Stimulated activated memory B cell treated with anti-CD40 and anti-IgM and Interleukin-4, amounts not matched to agents 10 μg/mL and 1 μg/mL and 100 μg/mL, for 72 hours (primary cell): ENCODE measurements at places on chromosomes 11 and 22.
A peak's percentile ranks its signal among the peaks of the same experiment; 100 is the strongest.

GRCh38 chr11:3156661-3157311, 8.3 kb downstream of the OSBPL5 start:
- no peak for ATAC-seq

DNA sequence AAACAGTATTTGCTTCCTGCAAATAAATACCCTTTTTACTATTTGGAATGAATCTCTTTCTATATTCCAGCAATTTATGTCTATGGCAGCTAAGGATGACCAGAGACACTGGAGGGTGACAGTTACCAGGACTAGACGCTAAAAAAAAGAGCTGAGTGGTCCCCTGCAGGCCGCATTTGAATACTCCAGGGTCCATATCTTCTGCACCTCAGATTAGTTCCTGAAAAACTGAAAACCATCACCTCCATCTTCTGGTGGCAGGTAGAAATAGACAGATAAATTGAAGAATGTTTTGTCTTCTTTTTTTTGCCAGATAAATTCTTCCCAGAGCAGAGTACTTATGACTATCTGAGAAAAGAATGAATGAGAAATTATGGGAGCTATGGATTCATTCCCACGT, 145.6 kb downstream of the CSNK2A3 start:
- no peak for ATAC-seq

- ATAC-seq: peak; percentile 79
Observed at GRCh38 chr11:120303004-120303637, 22.0 kb upstream of the TLCD5 start.

DNA sequence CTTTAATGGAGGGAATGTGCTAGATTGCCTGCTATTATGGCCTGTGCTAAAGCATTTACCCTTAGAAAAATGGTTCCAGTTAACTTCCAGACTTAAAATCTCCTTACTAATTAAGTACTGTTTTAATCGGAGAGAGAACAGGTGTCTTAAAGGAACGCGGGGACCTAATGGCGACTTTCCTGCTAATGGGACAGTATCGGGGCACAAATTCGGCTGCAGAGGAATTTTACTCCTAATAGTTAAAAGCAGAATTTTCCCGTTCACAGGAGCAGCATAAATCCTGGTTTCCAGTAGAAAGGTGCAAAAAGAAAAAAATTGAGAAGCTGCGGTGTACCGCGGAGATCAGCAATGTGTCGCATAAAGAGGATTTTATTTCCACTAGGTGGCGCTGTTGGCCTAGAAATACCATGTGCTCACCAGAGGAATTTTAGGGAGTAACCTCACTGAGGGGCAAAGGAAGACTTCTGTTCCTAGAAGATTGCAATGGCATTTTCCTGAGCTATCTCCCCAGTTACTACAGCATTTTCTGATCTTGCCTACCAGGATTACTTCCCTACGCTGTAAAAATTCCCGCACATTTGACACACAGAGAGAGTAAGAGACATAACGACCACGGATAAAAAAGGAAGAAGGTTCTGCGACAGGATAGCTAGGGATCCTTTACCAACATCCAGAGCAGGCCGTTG, 44.5 kb downstream of the ZNF280B start:
- no peak for ATAC-seq

GRCh38 chr11:126862664-126863243, 137.8 kb downstream of the KIRREL3 start:
- ATAC-seq: no peak

- no peak for ATAC-seq
Observed at GRCh38 chr11:125365196-125365931, 130.7 kb downstream of the FEZ1 start.

DNA sequence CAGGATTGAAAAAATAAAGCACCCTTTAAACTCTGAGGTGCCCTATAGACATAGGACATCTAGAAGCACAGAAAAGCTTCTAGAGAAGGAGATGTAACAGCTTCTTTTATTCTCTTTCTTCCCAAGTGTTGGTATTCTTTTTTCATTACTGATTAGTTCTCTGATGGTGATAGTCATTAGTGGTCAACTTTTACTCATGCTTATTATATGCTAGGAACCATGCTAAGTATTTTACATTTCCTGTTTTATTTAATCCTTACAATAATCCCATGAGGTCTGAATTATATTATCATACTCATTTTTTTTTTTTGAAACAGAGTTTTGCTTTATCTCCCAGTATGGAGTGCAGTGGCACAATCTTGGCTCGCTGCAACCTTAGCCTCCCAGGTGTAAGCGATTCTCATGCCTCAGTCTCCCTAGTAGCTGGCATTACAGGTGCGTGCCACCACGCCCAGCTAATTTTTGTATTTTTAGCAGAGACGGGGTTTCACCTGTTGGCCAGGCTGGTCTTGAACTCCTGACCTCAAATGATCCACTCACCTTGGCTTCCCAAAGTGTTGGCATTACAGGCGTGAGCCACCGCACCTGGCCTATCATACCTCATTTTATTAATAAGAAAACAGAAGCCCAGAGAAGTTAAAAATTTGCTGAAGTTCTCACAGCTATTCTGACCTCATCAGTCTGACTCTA, 3.0 kb downstream of the C11orf52 start:
- no peak for ATAC-seq

DNA sequence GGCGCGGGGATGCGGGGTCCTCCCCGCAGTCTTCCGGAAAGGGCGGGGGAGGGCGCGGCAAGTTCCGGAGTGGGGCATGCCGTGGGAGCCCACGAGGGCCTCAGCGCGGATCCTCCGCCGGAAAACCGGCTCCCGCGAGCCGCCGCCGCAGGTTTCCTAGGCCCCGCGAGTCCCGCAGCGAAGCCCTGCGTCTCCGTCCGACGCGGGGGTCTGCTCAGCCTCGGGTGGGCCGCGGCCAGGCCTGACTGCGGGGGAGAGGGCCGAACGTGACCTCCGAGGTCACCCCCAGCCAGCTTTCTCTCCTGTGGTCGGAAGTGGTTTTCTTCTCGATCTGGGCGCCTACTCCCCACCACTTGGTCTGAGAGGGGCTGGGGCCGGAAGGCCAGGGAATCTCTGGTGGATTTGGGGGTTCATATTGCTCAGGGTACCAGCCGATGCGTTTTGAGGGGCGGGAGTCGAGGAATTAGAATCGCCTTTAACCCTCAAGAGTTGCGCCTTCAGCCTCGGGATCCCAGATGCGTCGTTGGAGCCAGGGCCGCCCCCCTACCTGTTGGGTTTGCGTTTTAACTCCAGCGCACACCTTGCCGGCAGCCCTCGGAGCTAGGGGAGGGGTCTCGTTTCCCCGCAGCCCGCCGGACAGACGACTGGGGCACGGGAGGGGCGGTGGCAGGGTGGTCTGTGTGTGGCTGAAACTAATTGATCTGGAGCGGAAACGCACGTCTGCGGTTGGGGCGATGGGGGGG, 3.6 kb upstream of the CCND1 start:
- no peak for ATAC-seq

- ATAC-seq: no peak
Observed at GRCh38 chr11:60810569-60810968, 25.4 kb downstream of the MS4A10 start.

GRCh38 chr11:13008061-13008435, 1.1 kb upstream of the RASSF10 start:
- ATAC-seq: no peak

DNA sequence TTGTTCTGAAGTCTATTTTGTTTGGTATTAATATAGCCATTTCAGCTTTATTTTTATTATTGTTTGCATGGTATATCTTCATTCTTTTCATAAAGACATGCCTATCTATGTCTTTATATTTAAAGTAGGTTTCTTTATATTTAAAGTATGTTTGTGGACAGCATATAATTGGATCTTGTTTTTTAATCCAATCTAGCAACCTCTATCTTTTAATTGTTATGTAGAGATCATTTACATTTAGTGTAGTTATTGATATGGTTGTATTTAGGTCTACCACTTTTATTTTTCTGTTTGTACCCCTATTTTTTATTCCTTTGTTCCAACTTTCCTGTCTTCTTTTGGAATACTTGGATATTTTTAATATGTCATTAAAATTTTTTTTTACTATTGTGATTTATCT, 13.8 kb downstream of the TPBGL start:
- ATAC-seq: no peak

DNA sequence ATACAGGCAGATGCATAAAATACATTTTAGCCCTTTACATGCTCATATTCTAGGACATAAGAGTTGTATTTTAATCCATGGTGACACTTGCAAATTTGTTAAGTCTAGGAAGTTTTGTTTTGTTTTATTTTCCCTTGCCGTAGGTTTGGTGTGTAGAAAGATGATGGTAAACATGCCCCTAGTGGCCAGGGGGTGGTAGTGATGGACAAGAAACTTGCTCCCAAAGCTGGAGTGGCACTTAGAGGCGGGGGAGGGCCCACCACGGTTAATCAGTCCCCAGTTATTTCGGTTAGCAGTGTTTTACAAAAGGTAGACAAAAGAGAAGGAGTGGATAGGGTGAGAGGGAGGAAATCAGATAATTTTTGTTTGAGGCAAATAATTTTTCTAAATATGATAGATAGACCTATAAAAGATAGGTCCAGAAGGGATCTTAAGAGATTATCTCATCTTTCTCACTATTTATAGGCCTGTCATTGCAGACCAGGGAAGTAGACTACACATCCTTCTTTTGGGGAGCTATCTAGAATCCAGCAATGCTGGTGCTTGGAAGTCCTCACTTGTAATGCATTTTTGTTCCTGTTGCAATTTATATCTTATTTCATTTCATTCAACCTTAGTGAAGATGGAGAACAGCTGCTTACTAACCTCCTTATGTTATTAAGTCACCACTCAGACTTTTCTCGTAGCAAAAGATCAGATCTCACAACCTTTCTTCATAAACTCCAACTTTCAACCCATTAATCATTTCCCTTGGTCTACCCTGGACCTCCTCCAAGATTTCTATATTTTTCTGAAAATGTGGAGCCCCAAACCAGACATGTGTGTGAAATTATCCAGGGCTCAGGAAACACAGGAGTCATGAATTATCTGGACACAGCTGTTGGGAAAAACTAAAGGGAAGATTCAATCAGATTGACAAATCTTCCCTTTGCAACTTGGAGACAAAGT, 5.9 kb upstream of the BDNF start:
- no peak for ATAC-seq

DNA sequence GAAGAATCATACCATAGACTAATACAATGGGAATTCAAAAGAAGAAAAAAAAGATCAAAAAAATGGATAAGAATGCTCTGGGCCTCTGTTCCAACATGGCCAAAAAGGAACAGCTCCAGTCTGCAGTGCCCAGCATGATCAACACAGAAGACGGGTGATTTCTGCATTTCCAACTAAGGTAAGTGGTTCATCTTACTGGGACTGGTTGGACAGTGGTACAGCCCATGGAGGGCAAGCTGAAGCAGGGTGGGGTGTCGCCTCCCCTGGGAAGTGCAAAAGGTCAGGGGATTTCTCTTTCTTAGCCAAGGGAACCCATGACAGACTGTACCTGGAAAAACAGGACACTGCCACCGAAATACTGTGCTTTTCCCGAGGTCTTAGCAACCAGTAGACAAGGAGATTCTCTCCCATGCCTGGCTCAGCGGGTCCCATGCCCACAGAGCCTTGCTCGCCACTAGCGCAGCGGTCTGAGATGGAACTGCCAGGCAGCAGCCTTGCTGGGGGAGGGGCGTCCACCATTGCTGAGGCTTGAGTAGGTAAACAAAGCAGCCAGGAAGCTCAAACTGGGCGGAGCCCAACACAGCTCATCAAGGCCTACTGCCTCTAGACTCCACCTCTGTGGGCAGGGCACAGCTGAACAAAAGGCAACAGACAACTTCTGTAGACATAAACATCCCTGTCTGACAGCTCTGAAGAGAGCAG, 428.4 kb downstream of the MN1 start:
- ATAC-seq: no peak

- ATAC-seq: no peak
Observed at GRCh38 chr22:20999350-21000206, 2.3 kb downstream of the THAP7 start.

- ATAC-seq: no peak
Observed at GRCh38 chr11:16086229-16086819, 270.0 kb downstream of the SOX6 start.

DNA sequence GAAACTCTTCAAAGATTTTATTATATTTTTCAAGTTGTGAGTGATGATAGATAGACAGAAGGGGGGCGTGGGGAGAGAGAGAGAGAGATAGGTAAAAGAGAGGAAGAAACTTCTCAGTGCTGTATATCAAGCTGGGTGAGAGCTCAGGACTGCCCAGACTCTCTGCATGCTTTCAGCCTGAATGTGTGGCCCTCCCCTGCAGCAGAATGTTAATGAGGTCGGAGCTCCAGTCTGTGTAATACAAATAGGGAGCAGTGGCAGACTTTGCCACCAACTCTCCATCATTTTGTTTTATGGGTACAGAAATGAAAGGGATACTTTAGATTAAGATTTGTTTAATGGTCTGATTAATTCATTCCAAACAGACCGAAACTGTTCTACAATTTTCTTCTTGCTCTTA, 752.8 kb downstream of the OPCML start:
- no peak for ATAC-seq

DNA sequence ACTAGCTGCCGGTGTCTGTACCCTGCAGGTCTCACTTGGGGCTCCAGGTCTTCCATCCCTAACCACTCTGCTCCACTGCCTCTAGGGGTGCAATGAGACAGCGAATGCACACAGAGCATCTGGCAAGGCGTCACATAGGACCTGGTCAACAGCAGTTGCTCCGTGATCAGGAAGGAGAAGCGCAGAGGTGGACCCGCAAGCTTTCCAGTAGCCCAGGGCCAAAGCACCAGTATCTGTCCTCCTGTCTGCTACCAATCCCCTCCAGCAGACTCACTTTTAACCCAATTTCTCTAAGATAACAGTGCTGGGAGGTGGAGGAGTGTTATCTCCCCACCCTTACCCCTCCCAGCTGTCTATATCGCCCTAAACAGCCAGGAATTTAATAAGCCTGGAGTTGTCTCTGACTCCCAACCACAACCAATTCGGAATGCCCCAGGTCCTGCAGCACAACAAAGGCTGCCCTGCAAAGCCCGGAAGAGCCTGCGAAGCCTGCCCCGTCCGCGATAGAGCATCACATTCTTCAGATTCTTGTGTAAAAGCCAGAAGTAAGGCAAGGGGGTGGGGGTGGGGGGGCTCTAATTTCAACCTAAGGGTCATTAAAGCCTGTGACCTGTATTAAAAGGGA, 19.3 kb downstream of the MYH9 start:
- ATAC-seq: no peak

- no peak for ATAC-seq
Observed at GRCh38 chr11:13687271-13687670, 18.8 kb downstream of the FAR1 start.

GRCh38 chr11:105104292-105104691, 35.3 kb downstream of the CARD18 start:
- no peak for ATAC-seq

GRCh38 chr11:125075242-125075625, 12.1 kb downstream of the SLC37A2 start:
- ATAC-seq: no peak

- ATAC-seq: no peak
Observed at GRCh38 chr11:72741429-72741833, 10.8 kb downstream of the ARAP1 start.

- peak; percentile 79 for ATAC-seq
Observed at GRCh38 chr11:128686745-128687177, 7.1 kb upstream of the FLI1 start.

- ATAC-seq: no peak
Observed at GRCh38 chr22:41240377-41241132, at the start of gene CHADL. TSS of gene CHADL (minus strand) at chr22:41240931. CDS start at chr22:41240881, 50 bp downstream.

DNA sequence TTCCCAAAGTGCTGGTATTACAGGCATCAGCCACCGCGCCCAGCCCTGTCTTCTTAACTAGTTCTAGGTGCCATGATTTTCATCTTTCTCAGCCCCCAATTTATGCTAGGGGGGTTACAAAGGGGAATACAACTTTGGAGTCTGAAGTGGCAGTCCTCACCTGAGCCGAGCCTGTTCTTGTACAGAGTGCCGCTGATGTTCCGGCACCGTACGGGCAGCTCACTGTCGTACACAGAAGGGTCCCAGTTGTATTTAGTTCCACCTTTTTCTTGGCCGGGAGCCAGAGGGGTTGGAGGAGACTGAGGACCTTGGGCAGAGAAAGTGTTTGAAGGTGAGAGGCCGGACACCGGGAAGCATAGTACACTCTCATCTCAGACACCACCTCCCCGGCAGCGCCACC, 7.3 kb downstream of the DEAF1 start:
- no peak for ATAC-seq
